ENCODE measurements at places on chromosomes 1 and 21.
A peak's percentile ranks its signal among the peaks of the same experiment; 100 is the strongest.

- DNase-seq: no peak
Measured at GRCh38 chr1:61887931-61888564, 145.8 kb downstream of the PATJ start.

DNA sequence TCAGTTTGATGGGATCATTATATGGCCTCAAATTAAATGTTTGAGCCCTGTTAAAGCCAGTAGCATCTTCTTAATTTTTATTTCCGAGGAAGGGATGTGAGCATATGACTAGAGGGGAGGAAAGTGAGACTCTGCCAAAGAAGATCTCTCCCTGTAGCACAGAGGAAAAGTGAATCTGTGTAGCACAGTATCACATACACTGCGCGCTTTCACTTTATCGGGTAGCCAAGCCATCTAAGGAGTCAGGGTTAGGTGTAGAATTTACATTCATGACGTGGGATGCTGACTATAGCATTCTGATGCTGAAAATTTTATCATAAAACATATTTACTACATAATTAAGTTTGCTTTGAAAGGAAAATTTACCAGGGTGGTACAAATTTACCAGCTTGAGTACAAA lies 24.0 kb downstream of the LRRC8D start:
- DNase-seq: no peak

DNA sequence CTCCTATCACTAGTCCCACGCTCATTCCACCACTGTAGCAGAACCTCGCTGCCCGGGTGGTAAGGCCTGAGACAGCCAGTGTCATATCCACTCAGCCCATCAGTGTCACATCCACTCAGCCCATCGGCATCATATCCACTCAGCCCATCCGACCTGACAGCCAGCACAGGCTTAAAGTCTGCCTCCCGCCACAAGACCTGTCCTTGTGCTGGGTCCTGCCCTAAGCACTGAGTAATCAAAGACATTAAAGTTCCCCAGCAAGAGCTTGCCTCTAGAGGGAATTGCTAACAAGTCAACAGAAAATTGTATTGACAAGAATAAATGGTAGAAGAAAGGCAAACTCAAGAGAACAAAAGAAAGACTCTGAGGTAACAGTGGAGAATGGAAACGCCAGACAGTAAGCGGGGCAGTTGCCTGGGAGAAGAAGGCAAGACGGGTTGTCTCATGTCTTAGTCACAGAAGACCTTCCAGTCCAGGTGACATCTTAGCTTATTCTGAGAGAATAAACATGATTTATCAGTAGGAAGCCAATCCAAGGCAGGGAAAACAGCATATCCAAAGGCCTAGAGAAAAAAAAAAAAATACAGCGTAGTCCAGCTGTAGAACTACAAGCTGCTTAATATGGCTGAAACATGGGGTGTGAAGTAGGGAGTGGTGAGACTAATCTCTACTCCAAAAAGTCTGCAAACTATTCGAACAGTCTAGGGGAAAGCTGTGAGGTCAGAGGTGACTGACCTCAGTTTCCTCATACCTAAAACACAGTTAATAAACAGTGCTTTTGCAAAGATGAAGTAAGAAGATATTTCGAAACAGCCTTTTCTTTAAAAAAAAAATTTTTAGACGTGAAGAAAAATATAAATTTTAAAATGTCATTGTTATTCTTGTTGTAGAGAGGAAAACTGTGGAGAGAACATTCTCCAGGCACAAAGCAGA lies 1.1 kb downstream of the ITLN1 start:
- DNase-seq: no peak

DNA sequence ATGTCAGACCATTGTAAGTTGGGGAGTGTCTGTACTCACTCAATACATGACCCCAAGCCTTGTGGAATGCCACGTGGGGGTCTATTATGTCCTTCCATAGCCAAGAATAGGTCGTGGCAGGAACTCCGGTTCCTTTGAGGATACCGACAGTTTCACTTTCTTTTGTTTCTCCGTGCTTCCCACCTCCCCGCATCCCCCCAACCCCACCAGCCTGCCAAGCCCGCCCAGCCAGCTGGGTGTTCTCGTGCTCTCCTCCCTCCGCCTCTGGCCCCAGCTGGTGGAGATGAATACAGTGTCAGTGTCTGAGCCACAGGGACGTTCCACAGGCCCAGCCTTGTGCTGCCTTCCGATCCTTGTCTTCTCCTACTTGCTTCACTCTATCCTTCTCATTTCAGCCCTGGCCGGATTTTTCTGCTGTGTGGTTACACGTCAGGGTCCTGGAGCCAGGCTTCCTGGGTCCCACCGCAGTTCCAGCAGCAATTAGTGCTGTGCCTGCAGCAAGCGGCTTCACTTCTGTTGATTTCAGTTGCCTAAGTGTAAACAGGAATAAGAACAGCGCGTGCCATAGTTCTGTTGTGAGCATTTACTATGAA lies 4.1 kb upstream of the AGTRAP start:
- no peak for DNase-seq

DNA sequence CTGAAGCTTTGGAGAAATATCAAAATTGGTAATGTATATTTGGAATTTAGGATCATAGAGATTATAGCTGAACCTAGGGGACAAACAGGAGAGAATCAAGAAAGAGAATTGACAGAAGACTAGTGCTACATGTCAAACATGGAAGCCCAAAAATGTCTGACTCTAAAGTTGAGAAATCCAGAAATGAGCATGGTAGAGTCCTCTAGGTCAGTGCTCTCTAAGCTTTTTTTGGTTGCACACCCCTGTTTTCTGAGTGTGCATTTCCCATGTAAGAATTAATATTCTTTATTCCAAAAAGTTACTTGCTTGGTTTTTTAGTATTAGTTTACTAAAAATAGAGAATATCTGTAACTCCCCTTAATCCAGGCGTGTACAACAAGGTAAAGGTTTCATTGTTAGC lies 25.6 kb downstream of the NFYC start:
- DNase-seq: no peak

DNA sequence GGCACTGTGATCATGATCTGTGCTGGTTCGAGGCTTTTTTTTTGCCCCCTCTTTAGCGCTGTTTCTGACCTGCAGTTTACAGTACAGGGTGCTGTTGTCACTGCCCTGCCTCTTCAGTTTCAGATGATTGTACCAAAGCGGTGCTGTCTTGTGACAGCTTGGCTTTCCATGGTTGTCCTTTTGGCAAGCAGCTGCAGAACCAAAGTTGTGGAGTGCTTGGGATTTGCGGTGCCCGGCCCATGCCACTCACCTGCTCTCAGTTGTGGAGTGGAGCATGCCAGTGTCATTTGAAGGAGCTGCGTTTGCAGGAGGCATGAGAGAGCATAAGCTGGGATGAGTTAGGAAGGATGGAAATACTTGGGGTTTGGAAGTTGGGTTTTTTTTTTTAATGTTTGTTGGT lies 48.4 kb downstream of the DOP1B start:
- no peak for DNase-seq

- no peak for DNase-seq
Measured at GRCh38 chr1:206700445-206701036, 15.8 kb downstream of the MAPKAPK2 start.

DNA sequence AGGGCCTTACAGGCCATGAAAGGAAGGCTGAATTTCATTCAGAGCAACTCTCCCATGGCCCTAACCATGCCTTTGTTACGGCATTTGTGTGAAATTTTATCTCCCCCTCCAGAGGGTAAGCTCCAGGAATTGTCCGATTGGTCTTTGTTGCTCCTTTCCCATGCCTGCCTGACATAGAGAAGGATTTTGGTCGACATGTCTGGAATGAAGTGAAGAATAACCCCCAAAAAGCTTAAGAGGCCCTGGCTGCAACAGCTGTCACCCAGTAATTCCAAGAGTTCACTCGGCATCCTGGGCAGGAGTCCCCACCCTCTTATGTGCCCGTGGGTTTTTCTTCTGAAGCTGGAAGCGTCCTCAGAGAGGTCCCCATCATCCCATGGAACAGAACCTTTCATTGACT lies 20.6 kb downstream of the CDA start:
- no peak for DNase-seq

GRCh38 chr1:25875154-25875855 lies at the start of gene PAQR7:
Gene PAQR7 (minus strand): TSS chr1:25875708. CDS start chr1:25863839, 11,869 bp downstream.
- DNase-seq: peak; percentile 68

DNA sequence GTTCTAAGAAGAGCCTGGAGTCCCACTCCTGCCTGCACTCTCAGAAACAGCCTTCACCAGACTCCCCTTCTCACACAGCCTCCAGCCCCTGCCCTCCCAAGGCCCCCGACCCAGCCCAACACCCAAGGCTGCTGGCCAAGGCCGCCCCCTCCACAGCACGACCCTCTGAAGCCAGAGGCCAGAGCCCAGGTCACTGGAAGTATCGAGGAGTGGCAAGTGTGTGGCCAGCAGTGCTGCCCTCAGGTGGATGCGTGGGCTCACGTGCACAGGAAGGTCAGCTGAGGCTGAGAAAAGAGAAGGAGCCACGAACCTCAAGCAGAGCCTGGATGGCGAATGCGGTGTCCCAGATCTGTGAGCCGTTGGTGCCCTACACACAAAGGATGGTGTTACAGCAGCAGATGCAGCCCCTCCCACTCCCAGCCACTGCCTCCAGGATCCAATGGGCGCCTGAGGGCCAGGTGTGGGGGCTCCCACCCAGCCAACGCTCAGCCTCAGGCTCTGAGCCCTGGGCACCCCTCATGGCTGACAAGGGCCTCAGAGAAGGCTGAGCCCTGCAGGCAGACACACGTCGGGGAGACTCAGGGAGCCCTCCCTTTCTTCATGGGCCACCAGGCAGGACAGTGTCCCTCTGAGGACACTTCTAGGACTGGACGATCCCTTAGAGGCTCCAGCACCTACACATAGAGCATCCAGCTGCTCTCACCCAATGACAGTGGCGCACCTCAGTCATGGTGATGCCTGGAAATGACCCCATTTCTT lies 18.0 kb downstream of the LSS start:
- DNase-seq: no peak

- DNase-seq: no peak
Measured at GRCh38 chr1:61208172-61208571, 125.8 kb downstream of the NFIA start.

GRCh38 chr1:41484402-41485241 lies at the start of gene EDN2:
Gene EDN2 (minus strand): TSS chr1:41484683. CDS start chr1:41484601, 82 bp downstream.
- DNase-seq: no peak

GRCh38 chr1:230648114-230648513 lies 5.8 kb downstream of the COG2 start:
- DNase-seq: no peak

DNA sequence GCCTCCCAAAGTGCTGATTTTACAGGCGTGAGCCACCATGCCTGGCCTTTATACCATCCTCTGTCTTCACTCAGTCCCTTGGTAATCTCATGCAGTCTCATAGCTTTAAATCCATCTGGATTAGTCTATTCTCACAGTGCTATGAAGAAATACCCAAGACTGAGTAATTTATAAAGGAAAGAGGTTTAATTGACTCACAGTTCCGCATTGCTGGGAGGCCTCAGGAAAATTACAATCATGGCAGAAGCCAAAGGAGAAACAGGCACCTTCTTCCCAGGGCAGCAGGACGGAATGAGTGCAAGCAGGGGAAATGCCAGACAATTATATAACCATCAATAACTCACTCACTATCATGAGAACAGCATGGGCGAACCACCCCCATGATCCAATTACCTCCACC lies 49.1 kb upstream of the CPLANE2 start:
- no peak for DNase-seq

- DNase-seq: no peak
Measured at GRCh38 chr1:172770071-172770470, 111.2 kb downstream of the FASLG start.

- no peak for DNase-seq
Measured at GRCh38 chr1:89826594-89826993, 5.8 kb downstream of the LRRC8D start.

DNA sequence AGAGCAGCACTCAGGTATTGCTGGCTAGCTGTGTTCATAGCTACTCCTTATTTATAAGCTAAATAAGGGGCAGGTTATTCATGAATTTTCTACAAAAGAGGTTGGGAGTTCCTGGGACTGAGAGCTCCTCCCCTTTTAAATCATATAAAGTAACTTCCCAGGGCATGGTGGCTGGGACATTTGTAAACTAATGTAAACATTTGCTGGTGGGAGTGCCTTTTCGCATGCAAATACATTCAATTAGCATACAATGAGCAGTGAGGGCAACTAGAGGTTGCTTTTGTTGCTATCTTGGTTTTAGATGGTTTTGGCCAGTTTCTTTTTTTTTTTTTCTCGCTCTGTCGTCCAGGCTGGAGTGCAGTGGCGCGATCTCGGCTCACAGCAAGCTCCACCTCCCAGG lies 43.4 kb downstream of the GNPAT start:
- no peak for DNase-seq

DNA sequence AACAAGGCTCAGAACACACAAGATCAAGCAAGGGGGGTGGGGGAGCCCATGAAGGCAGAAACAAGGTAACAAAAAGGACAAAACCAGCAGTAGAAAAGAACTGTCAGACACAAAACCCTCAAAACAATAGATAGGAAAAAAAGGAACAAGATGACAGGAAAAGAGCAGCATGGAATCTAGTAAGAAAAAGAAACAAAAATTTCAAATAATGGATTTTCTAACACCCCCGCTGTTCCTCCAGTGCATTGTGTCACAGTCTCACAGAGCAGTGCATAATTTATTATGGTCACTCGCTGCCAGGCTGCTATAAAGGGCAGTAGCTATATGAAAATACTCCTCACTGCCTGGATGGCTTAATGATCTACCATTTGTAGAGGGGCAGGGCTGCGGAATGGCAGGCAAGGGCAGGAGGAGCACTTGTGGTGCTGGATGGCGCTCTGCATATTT lies 567.9 kb downstream of the DPYD start:
- DNase-seq: no peak

DNA sequence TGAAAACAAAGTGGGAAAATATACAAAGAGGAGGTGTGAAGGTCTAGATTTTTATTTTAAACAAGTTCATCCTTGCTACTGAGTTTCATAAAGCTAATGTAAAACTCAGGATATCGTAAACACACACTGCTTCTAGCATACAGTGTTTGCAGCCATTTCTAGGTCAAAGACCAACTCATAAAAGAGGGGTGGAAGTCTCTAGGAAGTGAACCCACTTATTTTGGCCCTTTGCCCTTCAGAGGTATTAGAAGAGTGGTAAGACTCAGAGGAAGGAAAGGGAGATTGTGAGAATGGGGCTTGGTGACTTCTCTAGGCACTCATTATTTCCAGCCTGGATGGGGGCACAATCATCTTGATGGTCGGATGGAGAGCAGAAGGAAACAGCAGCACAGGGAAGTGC lies 91.2 kb downstream of the TNFSF18 start:
- no peak for DNase-seq

GRCh38 chr1:229843627-229844238 lies 217.7 kb downstream of the URB2 start:
- DNase-seq: no peak

- no peak for DNase-seq
Measured at GRCh38 chr1:174166530-174167264, 7.4 kb downstream of the RABGAP1L start.

GRCh38 chr1:84156210-84156621 lies 12.1 kb downstream of the PRKACB start:
- peak; percentile 7 for DNase-seq

DNA sequence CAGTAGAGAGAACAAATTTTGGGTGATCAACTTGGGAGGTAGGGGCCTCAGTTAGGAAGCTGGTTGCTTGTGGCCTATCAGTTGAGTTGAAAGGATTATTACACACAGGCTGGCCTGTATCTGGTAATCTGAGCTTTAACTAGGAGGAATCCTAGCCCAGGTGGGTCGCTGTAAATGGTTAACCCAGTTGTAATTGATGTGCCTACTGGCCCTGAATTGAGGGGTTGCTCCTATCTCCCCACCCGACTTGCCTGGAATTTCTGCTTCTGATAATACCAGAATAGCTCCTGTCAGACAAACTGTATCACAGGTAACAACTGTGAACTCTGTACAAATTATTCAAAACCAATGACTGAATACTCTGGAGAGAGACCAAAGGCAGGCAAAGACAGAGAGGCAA lies 210.4 kb upstream of the RUNX1 start:
- no peak for DNase-seq

- no peak for DNase-seq
Measured at GRCh38 chr1:64962441-64962840, 3.9 kb downstream of the JAK1 start.

All from T-helper 2 cell (primary cell).